ENCODE measurements at places on chromosomes 4 and X.

DNA sequence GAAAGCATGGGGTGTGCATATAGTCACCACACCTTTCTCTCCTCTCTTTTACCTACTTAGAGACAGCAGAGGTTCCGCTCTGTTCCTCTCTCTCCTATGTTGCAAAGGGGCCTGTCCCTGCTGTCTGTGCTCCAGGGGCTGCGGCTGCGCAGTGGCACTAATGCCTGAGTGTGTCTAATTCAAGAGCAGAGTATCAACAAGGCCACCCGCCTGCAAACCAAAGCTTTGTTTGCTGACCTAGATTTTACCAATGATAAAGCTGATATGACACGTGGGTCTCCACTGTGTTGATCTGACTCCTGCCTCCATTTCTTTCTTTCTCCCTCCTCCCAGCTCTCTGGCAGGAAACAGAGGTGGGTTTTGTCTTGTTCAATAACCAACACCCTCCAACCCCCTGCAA is 74.9 kb downstream of the NSG1 start:
- DNase-seq, result no peak

GRCh38 chr4:518569-519083 is 19.6 kb downstream of the PIGG start:
- DNase-seq, result no peak

- DNase-seq, result no peak
Measured at GRCh38 chrX:41688835-41689234, at the start of gene GPR34. Gene GPR34 (plus strand): TSS chrX:41688973. CDS start chrX:41695634, 6,661 bp downstream.

DNA sequence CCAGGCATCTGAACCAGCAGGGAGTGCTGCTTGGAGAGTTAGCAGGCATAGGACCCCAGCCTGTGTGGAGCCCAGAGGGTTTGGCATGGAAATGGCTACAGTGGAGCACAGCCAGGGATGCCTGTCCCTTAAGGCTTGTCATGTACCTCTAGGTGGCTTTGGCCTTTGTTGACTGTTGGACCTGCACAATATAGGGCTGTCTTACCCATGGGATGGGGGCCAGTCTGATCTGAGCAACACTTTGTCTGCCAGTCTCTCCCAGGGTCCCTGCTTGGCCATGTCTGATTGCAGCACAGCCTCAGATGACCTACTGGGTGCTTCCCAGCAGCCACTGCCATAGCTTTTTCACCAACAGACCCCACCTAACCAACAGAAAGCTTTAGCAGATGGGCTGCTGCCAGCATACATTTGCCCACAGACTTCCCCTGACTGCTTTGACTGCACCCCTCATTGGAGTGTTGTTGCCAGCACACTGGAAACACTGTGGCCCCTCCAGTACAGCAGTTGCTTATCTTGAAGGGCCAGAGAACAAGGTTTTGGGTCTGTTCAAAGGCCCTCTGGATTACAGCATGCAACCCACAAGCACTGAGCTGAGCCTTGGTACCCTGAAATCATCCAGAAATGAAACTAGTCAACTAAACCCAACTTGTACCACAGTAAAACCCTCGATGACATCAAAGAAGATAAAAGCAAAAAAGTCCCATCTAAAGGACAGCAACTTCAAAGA is 22.1 kb downstream of the ANAPC10 start:
- no peak for DNase-seq
